Frontal cortex (tissue), 4 donors: ENCODE measurements at places on chromosomes 3 and 15. TPM values are rescaled to one million over a fixed set of nuclear protein-coding genes. Genes with fewer than 3 reads are reported as not detected.

The MCCC1 gene
- 38.3 TPM for total RNA-seq

The COLQ gene
- total RNA-seq, result 1.6 TPM

The RASGRP1 gene
- 11.0 TPM for total RNA-seq

The KLF15 gene
- total RNA-seq, result 2.0 TPM

The DAPK2 gene
- total RNA-seq, result 0.82 TPM

The SMCO1 gene
- total RNA-seq, result not detected

The AP3B2 gene
- 55.8 TPM for total RNA-seq

GRCh38 chr3:15007681-15008141 is 57.4 kb downstream of the MRPS25 start:
- no peak for DNase-seq

DNA sequence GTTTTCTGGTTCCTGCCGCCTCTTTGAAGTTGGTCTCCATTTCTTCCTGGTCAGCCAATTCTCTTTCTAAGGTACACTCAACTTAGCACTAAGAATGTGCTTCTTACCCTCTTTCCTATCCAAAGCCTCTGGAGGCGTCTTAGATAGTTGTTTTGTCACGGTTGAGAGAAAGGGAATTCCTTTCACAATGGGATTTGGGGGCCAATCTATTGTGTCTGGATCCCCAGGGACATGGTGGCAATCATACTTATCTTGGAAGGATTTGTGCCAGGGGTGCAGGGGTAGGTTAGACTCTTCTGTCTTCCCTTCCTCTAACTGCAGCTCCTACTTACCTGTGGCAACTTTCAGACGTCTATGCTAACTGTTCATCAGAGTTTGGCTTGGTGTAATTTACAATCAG is 287.1 kb downstream of the SOX2 start:
- DNase-seq, result no peak

DNA sequence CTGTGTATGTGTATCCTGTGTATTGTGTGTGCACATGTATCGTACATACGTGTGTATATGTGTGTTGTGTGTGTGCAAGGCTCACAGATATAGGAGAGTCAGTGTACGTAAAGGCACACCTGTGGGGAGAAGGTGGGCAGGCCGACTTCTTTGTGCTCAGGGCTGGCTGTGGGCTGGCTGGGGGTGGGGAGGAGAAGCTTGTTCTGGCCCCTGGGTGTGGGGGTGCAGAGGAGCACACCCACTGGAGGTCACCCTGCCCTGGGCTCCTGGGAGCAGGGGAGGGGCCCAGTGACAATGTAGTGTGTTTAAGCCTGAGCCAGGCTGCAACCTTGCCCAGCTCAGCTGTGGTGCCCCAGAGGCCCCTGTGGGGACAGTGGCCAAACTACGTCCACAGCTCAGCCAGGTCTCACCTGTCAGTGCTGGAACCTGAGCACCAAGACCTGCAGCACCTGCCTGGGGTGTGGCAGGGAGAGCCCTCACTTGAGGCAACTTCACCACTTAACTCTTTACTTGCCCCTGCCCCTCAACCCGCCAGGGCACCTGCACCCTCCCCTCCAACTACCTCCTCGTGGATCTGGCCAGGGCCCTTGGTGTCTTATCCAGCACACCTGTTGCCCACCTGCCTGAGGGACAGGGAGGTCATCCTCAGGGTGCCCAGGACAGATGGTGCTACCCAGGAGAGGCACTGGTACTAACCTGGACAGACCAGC is 2.6 kb upstream of the HHATL start:
- DNase-seq, result peak; percentile 4

DNA sequence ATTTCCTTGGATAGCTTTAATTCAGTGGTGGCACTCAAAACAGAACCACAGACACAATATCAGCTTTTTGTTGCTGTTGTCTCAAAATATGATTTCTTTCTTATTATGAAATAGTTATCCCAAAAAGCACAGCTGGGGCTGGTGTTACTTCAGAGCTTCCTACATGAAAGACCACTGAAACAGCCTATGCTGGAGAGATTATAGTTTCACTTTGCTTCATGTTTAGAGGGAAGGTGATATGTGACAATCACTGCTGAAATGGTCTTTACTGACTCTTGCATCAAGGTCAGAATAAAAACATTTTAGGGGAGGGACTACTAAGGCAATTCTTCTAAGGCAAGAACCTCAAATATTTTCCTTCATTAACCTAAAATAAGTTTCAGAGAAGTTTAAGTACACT is 190.7 kb downstream of the TNIK start:
- no peak for DNase-seq

DNA sequence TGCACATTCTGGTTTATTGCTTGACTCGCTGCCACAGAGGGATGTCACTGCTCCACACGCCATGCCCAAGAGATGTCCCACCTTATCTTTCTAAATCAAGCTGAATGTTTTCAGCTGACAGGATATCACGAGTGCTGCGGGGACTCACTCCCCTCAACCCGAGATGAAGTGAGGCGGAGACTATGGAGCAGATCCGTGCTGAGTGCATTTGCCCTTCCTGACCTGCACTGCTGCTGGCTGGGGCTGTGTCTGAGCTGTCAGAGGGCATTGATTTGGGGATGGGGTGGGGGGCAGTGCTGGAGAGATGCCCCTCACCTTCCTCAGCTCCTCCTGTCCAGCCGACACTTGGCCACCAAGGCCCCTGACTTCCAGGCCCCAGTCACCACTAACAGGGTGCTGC is 40.5 kb upstream of the CSPG4 start:
- DNase-seq, result no peak

DNA sequence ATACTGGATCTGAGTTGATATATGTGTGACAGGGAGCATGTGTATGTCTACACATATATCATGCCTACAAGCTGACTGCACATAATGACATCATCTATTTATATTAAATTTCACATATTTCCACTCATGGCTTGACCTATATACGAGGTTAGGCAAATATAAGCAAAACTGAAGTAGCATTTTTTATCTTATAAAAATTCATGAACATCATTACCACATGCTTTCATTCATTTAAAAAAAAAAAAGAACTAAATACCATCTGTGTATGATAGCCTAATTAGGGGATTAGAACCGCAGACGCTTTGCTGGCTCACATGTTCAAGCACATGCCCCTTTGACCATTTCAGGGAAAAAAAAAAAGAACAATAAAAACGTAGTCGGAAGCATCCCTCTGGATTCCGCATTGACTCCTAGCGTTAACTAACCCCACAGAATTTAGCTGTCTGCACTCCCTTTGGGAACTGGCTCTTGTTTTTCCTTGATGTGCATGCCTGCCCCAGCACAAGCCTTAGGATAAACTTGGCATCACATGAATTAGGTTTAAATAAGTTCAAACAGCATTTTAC is 888.4 kb downstream of the ROBO1 start:
- DNase-seq, result no peak

DNA sequence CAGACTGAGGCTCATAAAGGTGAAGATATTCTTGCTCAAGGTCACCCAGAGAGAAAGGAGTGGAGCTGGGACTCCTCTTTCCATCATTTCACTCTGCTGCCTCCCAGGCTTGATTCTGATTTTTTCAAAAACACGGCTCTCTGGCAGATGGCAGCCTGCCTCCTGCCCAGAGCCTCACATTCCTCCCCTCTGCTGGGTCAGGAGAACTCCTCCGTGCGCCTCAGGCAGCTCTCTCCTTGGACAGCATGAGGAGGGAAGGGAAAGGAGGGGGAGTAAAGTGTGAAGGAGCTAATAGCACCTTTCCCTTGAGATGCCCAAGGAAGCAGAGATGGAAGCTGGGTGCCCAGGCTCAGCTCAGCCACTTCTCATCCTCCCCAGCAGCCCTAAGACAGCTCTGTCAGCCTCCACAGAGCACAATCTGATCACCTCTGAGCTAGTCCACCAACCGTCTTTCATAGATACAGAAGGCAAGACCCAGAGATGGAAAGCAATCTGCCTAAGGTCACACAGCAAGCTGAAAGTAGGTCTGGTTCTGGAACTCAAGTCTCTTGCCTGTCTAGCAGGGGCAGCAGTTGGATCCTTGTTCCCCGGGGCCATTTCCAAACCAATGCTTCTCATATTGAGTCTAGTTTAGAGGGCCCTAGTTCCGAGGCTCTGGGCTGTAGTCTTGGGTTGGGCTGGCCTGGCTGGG is 3.5 kb downstream of the RLBP1 start:
- DNase-seq, result no peak

DNA sequence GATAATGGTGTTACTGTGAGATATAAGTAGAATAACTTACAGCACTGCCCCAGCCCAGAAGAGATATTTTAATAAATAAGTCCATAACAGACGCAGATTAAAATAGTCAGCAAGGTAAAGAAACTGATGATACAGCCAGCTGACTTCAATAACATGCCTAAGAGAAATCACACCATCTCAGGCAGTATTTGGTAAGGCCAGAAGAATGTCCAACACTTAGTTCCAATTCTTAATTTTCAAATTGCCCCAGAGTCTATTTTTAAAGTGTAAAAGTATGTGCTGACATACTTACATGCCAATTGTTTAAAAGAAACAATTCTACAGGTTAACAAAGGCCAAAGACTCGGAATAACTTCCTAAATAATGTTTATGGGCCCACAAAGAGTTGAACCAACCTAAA is 1.6 kb downstream of the GNB4 start:
- no peak for DNase-seq

- no peak for DNase-seq
Measured at GRCh38 chr3:151428386-151428785, 32.5 kb downstream of the IGSF10 start.

- DNase-seq, result no peak
Measured at GRCh38 chr3:6571448-6571847, 289.5 kb upstream of the GRM7 start.

DNA sequence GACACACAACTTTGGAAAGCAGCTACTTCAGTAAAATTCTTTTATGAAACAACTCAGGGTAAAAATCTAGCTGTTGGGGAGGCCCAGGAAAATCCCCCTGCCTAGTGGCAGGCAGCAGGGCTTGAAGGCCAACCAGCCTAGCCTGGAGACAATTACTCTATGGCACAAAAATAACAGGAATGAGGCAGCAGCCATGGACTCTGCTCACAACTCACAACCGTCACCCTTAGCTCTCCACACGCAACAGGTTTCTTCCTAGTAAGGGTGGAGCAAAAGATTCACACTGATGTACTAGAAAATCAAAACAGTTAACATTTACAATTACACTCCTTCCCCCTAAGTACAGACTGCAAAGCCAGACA is 530 bp upstream of the FBXL22 start:
- no peak for DNase-seq

DNA sequence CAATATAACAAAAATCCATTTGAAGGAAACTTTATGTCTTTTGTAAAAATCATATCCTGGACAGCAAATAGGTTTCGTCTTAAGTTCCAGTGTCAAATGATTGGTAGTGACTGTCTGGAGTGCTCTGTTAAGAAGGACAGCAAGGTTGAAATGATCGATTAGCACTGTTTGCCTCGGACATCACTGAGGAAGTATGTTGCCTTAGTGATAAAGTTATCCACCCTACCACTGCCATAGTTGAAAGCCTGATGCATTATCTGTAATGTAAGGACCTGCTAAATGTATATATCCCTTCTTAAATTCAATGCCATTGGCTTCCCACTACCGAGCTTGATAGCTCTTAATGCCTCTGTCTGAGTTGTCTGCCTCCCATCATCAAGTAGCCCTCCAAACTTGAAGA is 70.0 kb downstream of the CFAP20DC start:
- no peak for DNase-seq

DNA sequence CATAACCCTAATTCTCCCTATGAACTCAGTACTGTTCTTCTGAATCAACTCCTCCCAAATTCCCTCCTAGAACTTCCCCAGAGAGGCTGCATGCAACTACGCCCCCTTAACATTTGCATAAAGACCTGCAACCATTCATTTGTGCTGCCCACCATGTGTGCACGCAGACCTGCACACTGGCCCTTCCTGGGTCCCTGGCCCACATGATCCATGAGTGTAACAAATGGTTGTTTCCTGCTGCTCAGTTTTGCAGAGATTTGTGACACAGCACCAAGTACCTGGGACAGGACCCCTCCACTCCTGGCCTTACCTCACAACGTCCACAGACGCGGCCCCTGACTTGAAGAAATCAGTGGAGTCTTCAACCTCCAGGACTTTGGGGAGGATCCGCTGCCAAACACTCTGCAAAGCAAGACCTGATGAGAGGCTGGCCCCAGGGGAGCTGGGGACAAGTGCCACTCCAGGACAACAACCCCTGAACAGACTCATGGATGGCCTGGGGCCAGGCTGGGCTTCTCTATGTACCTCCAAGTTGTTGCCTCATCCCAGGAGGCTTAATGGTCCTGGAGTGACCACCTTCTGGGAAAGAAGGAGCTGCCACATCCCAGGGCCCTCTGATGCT is 33.8 kb downstream of the ALDH1L1 start:
- DNase-seq, result no peak
